ENCODE measurements at places on chromosomes 3 and 15. TPM values are rescaled to one million over a fixed set of nuclear protein-coding genes. Genes with fewer than 3 reads are reported as not detected.

EFCC1 gene
- total RNA-seq: not detected

BDH1 gene
- 49.0 TPM for total RNA-seq

ESYT3 gene
- 3.5 TPM for total RNA-seq

GOLIM4 gene
- total RNA-seq: 46.5 TPM

GOLGA8T gene
- not detected for total RNA-seq

CEMIP gene
- total RNA-seq: 4.1 TPM

CSPG5 gene
- 6.1 TPM for total RNA-seq

GOLGA8R gene
- total RNA-seq: 0.24 TPM

C3orf85 gene
- not detected for total RNA-seq

FRMD5 gene
- total RNA-seq: 7.0 TPM

HHLA2 gene
- 7.2 TPM for total RNA-seq

TTLL13 gene
- total RNA-seq: 0.29 TPM

GNAT1 gene
- total RNA-seq: not detected

PROS1 gene
- 1.3 TPM for total RNA-seq

KCNH8 gene
- total RNA-seq: 1.3 TPM

WDR93 gene
- total RNA-seq: not detected
